ENCODE measurements at places on chromosomes 6 and 20.
A peak's percentile ranks its signal among the peaks of the same experiment; 100 is the strongest.

DNA sequence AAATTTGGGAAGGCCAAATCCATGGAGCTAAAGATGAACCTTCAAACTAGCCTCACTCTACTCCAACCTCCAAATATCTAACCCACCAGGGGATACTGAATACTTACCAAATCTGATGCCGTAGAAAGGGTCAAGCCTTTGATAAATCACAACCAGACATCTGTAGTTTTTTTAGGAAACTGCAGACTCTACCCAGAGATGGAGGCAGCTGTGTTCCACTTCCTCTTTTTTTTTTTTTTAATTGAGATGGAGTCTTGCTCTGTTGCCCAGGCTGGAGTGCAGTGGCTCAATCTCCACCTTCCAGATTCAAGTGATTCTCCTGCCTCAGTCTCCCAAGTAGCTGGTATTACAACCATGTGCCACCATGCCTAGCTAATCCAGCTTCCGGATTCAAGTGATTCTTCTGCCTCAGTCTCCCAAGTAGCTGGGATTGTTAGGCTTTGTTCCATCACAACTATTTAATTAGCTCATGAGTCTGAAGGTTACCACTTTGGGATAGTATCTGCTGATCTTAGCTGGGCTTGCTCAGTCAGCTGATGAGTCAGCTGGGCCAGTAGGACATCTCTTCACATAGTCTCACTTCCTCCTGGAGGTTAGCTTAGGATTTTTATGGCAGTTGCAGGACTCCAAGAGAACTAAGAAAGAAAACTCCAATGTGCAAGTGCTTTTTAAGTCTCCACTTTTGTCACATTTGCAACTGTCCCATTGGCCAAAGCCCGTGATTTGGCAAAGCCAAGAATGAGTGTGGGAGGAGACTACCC, 13.3 kb downstream of the FRK start:
- no peak for DNase-seq

- DNase-seq, result no peak
Observed at GRCh38 chr6:129517288-129517687, 192.7 kb downstream of the ARHGAP18 start.

DNA sequence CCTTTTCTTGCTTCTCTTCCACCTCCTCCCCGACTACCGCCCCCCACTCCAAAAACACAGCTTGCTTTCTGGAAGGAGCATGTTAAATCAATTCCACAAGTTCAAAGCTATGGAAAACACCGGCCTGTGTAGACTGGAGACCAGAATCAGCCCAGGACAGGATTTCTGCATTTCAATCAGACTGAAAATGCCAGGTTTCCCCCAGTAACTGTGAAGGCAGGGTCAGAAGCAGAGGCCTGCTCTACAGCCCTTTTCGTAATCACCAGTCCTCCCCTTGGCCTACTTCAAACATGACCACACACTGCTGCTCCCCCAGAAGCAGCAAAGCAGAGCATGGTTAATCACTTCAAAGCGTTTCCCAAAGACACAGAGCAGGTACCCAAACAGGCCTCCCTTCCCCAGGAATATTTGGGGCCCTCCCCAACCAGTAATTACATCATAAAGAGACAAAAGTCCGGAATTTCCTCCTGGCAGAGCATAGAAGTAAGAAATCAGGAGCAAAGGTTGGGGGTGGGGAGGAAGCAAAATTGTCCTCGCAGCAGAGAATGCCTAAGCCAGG, 38.4 kb downstream of the ZMYND8 start:
- DNase-seq, result no peak

DNA sequence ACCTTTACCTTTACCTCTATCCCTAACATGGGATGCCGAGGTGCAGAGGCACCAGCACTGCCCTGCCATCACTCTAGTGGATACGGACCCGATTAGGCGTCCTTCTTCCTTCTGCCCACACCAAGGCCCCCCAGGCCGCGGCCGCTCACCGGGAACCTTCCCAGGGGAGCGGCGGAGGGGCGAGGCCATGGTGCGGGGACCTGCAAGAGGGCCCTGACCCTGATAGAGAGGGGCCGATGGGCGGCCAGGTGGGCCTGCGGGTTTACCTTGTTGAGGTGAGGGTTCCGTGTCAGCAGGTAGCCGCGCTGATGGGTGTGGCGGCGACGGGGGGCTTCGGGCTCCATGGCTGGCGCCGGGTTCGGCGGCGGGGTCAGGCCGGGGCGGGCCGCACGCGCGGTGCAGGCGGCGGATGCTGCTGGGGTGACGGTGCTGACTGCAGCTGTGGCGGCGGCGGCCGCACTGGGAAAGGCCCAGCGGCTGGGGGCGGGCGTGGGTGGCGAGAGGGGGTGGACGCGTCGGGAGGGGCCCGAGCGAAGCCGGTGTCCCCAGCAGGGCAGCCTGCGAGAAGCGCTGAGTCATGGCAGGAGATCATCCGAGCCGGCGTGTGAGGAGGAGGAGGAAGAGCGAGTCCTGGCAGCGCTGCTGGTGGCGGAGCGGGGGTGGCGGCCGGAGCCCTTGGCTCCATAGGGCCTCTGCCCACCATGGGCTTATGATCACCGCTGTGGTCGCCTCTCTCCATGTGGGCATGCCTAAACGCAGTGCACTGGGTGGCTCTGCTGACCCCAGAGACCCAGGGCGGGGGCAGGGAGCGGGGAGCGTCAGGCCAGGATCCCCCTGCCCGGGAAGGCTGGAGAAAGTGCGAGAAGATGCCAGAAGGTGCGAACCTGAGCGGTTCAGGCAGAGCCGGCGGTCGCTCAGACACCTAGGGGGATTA, at the start of gene ME1:
TSS of gene ME1 (minus strand) at position 441 of the 934 bp plus-strand sequence. CDS start at position 344, 97 bp downstream.
- DNase-seq, result peak; percentile 57

DNA sequence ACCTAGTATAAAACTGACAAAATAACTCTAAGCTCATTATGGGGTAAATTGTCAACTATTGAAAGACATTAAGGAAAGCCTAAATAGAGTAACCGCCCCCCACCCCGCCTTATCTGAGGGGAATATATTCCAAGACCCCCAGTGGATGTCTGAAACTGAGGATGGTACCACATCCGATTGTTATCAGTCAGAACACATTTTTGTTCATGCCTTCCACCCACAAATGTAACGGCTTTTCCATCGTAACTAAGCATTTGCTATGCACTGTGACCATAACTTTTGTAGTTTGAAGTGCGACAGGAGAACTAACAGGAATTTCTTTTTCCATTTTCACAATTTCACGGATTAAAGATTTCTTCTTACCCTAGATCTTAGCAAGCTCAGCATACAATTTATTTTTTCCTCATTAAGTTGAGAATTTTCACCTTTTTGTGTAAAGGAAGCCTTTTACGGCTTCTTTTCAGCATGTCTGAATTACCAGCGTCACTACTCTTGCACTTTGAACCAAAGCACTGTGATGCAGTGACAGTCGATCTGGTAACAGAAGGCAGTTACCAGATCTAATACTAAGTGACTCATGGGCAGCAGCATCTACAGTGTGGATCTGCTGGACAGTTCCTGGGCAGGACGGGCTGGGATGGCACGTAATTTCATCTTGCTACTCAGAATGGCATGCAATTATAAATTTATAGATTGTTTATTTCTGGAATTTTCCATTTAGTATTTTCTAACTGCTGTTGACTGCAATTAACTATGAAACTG, 11.8 kb downstream of the CFAP61 start:
- no peak for DNase-seq

DNA sequence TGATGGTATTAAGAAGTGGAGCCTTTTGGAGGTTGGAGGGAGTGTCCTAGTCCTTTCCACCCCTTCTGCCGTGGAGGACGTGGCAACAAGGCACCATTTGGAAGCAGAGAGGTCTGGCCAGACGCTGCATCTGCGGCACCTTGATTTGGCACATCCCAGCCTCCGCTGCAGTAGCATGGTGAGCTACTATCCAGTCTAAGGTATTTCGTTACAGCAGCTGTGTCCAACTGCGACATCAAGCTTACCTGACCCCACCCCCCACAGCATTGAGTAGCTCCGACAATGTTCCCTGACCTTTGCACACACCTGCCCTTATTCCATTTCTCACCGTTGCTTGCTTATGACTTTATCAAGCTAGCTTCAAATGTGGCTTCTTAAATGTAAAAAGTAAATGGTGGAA, 29.8 kb upstream of the SYNJ2 start:
- no peak for DNase-seq

DNA sequence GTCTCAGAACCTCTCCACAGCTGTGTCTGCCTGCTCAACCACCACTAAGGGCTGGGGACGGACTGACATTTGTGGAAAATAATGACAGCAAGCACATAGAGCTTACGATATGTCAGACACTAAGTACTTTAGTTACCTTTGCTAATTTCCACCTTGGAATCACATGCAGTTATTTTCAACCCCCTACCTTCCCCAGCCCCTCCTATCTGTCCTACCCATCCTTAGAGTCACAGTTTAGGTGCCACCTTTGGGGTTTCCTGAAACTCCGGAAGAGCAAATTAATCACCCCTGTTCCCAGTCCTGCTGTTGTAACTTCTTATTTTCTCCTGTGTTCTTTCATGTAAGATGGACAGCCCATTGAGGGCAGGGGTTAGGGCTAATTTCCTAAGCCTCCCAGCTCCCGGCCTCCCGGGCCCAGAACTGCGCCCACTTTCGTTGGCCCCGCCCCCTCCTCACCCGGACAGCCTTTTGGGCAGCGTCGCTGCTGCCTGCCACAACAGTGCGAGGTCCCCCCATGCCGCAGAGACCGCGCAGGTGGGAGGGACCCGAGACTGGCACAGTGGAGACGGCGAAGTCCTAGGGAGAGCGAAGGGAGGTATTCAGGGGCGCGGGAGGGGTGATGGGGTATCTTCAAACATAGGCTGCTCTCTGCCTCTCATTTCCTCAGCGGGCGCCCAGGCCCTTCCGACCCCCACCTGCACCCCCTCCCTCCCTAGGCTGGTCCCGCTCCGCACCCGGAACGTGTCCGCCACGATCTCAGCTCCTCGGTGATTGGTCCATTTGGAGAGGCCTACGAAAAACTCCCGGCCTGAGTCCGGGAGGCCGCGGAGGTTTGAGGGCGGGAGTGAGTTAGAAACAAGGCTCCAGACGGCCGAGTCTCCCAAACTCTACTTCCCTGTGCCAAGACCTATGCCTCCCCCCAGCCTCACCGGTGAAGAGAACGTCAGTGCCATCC, 1.1 kb downstream of the DDAH2 start:
- no peak for DNase-seq

DNA sequence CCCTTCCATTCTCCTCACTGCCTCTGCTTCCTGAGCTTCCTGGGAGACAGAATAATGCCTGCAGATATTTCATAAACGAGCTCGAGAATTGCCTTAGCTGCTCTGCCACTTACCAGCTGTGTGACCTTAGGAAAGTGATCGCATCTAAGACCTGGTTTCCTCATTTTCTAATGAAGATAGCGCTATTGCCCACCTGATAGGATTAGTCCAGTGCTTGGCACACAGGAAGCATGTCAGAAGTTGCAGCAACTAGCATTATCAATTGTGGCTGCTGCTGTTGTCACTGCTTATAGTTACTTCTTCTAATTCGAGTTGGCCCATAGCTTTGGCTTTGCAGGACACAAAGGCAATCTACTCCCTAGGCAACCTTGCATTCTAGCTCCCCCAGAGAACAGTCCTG, 305.5 kb upstream of the SGK1 start:
- no peak for DNase-seq

- DNase-seq, result no peak
Observed at GRCh38 chr6:153172815-153173214, 41.7 kb upstream of the RGS17 start.

DNA sequence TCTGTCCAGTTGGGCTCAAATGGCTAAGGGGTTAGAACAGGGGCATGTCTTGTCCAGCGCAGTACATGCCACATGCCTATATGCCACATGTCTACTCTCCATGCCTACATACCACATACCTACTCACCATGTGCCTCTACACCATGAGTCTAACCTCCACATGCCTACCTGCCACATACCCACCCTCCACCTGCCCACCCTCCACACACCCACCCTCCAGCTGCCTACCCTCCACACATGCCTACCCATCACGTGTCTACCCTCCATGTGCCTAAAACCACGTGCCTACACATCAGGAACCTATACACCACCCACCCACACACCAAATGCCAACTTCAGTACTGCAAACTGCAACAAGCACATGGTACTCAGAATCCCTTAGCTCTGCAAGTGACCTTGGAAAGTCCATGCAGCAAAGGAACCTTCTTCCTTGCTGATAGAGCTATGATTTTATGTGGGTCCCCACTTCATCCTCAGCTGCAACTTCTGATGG, 113.0 kb upstream of the CST7 start:
- no peak for DNase-seq

DNA sequence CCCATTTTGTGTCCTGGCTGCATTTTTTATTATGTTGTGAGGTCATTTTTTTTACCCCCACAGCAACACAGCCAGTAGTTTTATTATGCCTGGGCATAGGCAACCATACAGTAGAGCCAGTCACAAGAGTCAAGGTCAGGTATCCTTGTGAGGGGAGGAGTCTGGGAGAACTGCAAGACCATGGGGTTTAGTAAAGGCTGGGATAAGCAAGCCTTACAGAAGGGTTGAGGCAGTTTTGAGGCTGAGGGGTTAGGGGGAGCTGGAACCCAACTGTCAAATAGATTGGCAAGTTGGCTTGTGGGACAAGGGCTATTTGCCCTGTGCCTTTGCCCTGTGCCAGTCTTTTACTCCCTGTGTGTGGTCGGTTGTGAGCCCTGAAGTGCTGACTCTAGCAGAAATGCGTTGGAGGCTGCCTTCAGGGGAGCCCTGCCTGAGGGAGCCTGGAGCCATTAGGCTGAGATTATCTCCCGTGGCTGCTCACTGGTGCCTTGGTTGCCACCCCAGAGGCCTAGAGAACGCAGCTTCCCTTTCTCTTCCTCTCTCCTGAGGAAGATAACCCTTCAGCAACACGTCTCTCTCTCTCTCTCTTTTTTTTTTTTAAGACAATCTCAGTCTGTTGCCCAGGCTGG, 31.1 kb downstream of the RALY start:
- no peak for DNase-seq

GRCh38 chr20:46774236-46774635, 64.8 kb downstream of the SLC2A10 start:
- no peak for DNase-seq

GRCh38 chr20:38841570-38841969, 36.1 kb downstream of the PPP1R16B start:
- DNase-seq, result no peak

GRCh38 chr6:150622941-150623874, 23.5 kb downstream of the PLEKHG1 start:
- no peak for DNase-seq

DNA sequence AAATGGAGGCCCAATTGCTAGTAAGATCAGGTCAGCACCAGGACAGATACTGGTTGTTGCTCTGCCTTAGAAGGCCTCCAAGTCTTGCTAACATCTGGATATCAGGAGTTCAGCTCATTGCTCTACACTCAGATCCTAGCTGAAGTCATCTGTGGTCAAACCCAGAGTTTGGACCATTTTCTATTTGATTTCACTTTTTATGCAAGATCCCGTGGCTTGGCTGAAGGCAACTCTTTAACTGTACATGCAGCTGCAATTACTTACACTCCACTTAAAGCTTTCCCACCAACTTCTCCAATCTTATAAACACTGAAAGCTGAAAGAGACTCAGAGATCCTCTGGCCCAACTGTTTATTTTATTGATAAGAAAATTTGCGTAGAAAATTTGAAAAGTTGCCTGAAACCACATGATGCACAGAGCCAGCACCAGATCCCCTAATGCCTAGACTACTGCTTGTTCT, 2.7 kb downstream of the SLC17A2 start:
- no peak for DNase-seq

- DNase-seq, result no peak
Observed at GRCh38 chr6:130218134-130218533, 4.6 kb downstream of the SAMD3 start.

GRCh38 chr6:75428204-75428603, 65.4 kb downstream of the FILIP1 start:
- DNase-seq, result no peak
